ENCODE measurements at places on chromosomes 6 and 20. TPM values are rescaled to one million over a fixed set of nuclear protein-coding genes. Genes with fewer than 3 reads are reported as not detected.

GRCh38 chr6:110296241-110297025 lies 61.7 kb downstream of the METTL24 start:
- no peak for DNase-seq

MACROD2 gene
- 0.02 TPM for polyA plus RNA-seq

TRIM31 gene
- polyA plus RNA-seq: not detected

DNA sequence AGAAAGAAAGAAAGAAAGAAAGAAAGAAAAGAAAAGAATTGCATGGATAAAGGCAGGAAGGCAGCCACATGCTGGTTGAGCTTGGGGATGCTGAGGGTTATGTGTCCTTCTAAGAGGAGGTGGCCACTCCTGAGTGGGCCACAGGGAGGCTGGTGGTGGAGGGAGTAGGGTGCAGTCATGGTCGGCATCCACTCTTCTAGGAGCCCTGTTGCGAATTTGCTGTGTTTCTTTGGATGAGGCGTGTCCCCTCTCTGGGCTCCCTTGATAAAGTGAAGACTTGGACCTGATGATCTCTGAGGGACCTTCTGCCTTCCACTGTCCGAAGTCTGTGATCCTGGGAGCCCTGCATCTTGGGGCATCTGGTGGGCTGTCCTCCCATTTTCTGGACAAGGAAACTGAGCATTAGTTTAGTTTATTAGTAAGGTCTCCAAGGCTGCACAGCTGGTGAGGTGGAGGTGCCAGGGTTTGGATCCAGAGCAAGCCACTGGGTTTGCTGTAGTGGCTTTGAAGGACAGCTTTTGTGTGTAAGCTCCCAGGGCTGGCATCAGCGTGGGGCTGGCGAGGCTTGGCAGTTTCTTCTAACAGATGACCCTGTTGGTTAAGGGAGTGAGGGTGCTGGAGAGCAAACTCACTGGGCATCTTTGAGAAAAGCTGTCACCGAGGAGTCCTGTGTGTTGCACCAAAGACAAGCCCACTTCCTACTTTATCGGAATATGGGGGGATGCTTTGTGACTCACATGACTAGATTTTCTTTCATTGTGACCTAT lies 4.3 kb downstream of the DLGAP4 start:
- no peak for DNase-seq

GRCh38 chr6:31822036-31822821 lies 5.3 kb upstream of the HSPA1B start:
- DNase-seq: no peak

DNA sequence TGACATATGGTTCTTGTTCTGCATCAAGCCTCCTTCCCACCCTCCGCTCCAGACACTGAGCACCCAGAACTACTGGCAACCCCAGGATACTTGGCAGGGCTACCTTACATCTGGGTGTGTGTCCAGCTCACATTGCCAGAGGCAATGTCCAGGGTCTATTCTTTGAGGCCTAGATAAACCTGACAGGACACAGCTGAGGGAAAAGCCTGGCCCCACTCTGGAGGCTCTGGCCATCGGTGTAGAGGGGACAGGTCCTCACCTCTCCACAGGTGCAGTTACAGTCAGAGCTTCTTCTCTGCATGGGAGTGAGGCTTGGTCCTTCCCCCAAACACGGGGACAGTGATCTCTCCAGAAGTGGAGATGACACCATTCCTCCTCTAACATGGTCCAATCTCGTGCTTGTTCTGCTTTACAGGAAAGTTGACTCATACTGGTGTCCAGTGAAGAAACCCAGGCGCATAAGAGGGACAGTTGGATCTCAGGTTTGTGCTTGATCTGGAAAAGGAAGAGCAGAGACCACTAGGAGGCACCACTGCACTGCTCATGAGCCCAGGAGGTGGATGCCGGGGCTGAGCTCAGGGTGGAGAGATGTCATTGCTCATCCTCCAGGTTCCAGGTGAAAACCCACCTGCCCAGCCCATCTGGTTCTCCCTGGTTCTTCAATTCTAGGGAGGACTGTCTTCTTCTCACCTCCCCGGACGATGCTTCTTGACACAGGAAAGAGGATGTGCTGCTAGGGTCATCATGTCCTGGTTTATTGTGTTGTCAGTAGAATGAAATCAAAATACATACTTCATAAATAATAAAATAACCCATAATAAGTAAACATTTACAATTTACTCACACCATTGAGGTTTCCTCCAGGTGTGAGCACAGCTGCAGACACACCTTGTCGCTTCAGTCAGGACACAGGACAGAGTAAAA lies 14.7 kb downstream of the HLA-F start:
- peak; percentile 15 for DNase-seq

GRCh38 chr6:165181951-165182414 lies 127.4 kb downstream of the C6orf118 start:
- no peak for DNase-seq

DNA sequence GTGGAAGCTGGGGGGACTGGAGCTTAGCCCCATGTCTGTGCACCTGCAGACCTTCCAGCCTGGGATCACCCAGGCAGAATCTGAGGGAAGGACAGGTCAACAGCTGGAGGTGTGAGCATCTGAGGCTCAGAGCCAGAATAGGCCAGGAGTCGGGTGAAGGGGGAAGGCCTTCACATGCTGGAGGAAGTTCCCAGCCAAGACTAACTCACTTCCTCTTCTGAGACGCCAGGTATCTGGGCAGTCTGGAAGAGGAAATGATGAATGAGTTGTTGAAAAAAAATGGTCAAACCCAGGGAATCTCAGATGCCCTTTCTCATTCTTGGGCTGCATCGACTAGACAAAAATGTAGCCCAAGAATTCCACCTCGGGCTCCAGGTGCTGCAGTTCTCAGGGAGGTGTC lies 73.6 kb upstream of the TIAM2 start:
- no peak for DNase-seq

CCM2L gene
- not detected for polyA plus RNA-seq

GLP1R gene
- polyA plus RNA-seq: not detected

JPH2 gene
- 1.6 TPM for polyA plus RNA-seq
